ENCODE measurements at places on chromosomes 7 and 10. TPM values are rescaled to one million over a fixed set of nuclear protein-coding genes. Genes with fewer than 3 reads are reported as not detected.

Gene GARIN1A
- under 0.01 TPM for total RNA-seq

Gene AP5Z1
- 17.6 TPM for total RNA-seq

Gene SYT15B
- 0.89 TPM for total RNA-seq

Gene CLDN12
- 15.4 TPM for total RNA-seq

Gene POLR2J2
- total RNA-seq, result 2.4 TPM

Gene TAS2R4
- 0.51 TPM for total RNA-seq

Gene MBL2
- total RNA-seq, result not detected

Gene FAM237B
- total RNA-seq, result not detected

Gene WEE2
- 0.13 TPM for total RNA-seq

Gene ASB4
- total RNA-seq, result not detected

Data from dermis microvascular lymphatic vessel endothelial cell (primary cell).